Caco-2 (cell line): ENCODE measurements at places on chromosomes 2 and 18.

DNA sequence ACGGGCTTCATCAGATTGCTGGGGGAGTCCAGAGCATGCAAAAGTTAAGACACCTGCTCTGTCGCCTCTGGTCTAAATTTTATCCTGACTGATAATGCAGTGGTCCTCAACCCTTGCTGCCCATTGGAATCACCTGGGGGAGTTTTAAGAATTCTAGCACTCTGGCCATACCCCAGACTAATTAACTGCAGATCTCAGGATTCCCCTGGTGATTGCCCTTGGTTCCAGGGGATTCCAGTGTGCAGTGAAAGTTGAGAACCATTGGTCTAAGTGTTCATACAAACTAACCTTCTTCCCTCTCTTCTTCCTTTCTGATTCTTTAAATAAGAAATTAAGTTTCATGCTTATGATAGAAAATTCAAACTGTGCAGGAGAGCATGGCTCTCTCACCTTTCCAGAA, 105.7 kb upstream of the MGAT5 start:
- DNase-seq = no peak

- no peak for DNase-seq
Observed at GRCh38 chr2:112588611-112589045, 4.2 kb downstream of the CHCHD5 start.

DNA sequence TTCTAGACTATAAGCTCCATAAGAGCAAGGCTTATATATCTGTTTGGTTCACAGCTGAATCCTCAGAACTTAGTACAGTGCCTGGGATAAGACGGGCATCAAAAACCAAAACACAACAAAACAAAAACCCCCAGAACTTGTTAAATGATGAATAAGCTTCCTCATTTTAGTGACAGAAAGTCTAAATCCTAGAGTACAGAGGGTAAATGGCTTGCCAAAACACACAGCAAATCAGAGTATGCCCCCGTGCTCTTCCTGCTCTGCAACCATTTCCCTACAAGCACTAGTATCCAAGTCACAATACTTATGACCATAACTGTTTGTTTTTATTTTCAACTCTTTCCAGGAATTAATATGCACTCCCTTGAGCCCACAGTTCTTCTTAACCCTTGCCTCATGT, 10.1 kb downstream of the ZNF521 start:
- no peak for DNase-seq

DNA sequence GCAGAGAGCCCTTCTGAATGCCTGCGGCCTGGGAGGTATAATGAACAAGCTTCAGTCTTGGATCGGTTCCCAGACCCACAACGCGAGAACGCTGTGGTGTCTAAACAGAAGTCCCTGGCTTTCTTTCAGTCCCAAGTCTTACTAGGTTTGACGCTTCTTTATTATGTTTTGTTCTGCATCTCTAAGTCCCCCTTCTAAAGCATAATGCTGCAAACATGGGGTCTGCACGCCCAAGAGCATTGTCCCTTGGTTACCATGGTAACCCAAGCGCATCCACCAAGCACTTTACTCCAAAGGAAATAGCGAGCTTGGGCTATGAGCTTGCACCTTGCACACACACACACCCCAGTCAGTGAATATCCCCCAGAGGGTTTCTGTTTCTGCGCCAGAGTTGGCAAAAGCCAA, 193.7 kb downstream of the INO80D start:
- DNase-seq = no peak

GRCh38 chr2:120224256-120224655, 1.1 kb upstream of the TMEM185B start:
- peak; percentile 50 for DNase-seq

DNA sequence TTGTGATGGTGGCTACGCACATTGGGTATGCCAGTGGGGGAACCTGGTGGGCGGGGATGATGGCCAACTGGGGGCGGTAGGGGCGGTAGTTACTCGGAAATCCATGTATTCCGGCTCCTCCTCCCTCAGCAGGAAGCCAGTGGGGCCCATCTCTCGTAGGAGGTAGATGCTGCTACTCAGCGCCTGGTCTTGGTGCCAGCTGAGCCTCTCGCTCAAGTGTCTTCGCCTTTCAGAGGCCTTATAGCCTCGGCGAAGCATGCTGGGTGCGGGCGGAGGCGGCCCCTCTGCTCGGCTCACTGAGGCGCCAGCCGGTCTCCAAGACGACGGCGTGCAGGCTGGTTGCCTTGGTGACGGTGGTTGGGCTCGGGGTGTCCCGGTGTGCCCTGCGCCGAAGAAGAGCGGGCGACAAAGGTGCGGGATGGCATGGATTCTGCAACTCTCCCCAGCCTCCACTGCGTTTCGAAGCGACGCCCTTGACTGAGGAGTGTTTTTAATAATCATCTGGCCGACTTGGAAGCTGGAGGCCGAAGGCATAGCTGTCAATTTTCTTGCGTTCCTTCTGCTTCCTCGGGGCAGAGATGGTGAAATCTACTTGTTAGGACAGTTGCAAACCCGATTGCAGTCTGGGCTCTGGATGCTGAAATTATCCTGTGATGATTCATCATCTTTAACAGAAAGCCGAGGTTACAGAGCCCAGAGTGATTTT, at the start of gene ZSWIM2:
Gene ZSWIM2, minus strand, starts transcription at position 298 of the 706 bp plus-strand sequence. Its CDS starts 40 bp downstream, at position 258.
- DNase-seq = no peak

- DNase-seq = no peak
Observed at GRCh38 chr2:219980638-219981037, 353.2 kb downstream of the SLC4A3 start.
